ENCODE measurements at places on chromosomes 5 and 9.

GRCh38 chr9:136977223-136977622, at the start of gene PTGDS:
Gene PTGDS (plus strand): TSS chr9:136977504. CDS start chr9:136977579, 75 bp downstream.
- DNase-seq: no peak

GRCh38 chr5:178304016-178304415, 71.4 kb upstream of the PHYKPL start:
- DNase-seq: no peak

DNA sequence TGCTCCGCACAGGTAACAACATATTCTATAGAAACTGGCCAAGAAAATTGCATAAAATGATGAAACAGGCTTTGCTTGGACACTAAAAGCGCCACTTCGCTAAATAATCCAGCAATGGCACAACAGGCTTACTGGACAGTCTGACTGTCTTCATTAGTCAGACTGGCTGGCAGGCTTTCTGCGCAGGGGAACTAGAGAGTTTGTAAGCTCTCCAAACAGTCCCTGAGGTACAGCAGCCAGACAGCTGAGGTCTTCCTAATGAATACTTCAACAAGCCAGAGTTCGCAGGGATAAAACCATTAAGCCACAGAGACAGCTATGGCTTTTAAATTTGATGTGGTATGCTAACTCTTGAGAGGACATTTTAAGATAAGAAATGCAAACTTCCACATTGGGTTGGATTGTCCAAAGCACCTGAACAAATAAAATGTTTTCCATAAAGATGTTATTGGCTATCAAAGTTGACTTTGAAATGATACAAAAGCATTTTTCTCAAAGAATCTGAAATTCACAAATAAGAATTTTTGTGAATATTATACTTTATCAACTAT, 20.7 kb downstream of the PLK2 start:
- no peak for DNase-seq

- DNase-seq: no peak
Measured at GRCh38 chr5:98785244-98785643, 11.8 kb downstream of the RGMB start.

GRCh38 chr5:60522292-60522905, 177.6 kb downstream of the DEPDC1B start:
- DNase-seq: peak; percentile 9

GRCh38 chr9:24614070-24614469, 68.4 kb upstream of the IZUMO3 start:
- DNase-seq: no peak

GRCh38 chr9:27870404-27870803, 297.1 kb upstream of the C9orf72 start:
- DNase-seq: no peak

DNA sequence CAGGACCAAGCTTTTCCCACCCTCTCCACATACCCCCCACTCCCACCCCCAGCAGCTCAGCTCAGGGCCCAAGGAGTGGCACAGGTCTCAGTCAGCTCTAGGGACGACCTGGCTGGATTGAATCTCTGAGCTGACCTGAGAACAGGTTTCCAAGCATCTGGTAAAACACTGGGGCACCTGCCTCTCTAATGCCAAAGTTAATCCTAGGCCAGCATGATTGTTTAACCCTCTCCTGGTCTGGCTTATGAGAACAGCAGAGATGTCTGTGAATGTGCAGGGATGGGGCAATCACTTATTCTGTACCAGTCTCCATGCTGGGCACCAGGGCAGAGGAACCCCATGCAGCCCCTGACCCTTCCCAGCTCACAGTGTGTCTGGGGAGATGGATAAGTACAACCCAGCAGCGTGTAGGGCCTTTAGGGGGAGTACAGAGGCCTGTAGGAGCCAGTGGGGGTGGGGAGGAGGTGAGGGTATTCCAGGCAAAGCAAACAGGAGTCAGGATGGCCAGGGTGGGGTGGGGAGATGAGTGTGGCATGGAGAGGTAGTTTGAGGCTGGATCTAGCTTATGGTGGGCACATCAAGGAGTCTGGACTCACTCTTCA, 678 bp upstream of the KIF12 start:
- DNase-seq: no peak

DNA sequence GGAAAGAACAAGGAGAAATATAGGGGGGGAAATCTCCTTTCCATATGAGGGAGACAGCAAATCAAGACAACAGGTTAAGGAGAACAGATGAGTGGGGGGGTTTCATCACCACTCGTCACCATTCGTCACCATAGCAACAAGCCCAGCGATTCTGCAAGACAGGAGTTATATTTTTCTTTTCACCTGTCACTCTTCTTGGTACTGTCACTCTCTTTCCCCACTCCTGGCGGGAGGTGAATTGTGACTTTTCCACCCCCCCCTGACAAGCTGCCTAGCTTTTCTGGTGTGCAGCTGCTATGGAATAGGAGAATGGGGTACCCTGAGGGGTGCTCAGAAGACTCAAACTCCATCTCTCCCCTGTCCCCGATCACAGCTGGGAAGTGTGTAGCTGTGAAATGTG, 239.9 kb downstream of the FAM114A2 start:
- no peak for DNase-seq

- DNase-seq: no peak
Measured at GRCh38 chr9:82996941-82997340, 66.0 kb downstream of the RASEF start.

- no peak for DNase-seq
Measured at GRCh38 chr5:52392321-52392720, 395.4 kb upstream of the ITGA1 start.

DNA sequence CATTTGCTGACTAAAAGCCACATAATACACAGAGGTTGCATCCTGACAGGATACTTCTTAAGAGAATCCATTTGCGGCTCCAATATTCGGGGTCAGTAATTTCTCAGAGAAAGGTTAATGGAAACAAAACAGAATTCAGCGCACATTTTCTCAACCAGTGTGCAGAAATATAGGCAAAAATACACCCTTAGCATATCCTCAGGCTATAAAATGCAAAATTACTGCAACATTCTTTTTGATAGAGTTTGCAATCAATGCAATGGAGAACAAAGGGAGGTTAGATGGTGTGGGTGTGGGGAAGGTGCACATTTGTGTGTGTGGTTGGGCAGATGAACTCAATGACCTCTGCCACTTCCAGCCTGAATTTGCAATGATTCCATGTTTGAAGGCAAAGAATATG, 35.4 kb upstream of the ACO1 start:
- no peak for DNase-seq

- no peak for DNase-seq
Measured at GRCh38 chr9:96459268-96460007, 9.5 kb downstream of the HABP4 start.

GRCh38 chr9:86557918-86558317, 203.7 kb upstream of the TUT7 start:
- no peak for DNase-seq

DNA sequence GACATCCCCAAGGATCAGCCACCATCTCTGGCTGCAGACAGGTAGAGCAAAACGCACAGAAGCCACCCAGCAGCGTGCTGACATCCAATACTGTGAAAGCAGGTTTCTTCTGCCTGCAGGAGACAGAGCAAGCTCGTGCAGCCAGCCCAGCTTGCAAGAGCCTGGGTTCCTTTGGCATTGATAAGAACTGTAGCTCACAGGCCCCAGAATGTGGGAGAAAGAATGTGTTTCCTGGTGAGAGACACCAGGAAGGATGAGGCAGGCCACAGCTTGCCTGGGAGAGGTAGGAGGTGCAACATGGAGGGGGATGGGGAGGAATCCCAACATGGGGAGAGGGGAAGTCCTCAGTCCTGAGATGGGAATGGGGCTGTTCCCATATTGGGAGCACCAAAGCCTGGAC, 34.0 kb upstream of the ARAP3 start:
- no peak for DNase-seq

- DNase-seq: no peak
Measured at GRCh38 chr9:98804083-98804482, 3.4 kb upstream of the GALNT12 start.

GRCh38 chr9:90870621-90871326, 69.2 kb downstream of the SYK start:
- peak; percentile 47 for DNase-seq

DNA sequence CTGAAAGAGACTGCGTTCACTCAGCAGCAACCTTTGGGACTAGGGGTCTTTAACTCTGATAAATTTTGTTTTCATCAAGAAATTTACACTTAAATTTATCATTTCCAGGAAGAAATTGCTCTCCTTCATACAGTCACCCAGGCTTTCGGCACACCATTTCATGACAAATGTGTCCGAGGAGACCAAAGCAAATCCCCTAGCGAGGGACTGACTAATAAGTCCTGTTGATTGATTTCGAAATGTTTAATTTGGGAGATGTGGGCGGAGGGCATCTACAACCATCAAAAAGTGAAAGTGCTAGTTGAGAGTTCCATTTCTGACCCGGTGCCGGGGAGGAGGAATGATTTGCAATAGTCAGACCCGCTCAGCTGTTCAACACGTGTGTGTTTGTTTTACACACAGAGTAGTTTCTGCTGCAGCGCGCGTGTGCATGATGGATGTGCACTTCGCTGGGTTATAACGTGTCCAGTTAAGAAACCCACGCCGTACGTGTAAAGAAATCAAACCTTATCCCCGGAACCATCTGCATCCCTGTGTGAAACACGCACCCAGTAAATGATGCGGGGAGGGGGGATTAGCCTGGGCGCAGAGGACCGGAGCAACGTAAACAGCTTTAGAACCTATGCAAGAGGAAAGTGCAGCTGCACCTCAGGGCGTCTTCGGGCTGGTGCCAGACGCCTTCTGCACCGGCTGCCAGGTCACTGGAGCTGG, 845 bp upstream of the NR4A3 start:
- DNase-seq: peak; percentile 82

DNA sequence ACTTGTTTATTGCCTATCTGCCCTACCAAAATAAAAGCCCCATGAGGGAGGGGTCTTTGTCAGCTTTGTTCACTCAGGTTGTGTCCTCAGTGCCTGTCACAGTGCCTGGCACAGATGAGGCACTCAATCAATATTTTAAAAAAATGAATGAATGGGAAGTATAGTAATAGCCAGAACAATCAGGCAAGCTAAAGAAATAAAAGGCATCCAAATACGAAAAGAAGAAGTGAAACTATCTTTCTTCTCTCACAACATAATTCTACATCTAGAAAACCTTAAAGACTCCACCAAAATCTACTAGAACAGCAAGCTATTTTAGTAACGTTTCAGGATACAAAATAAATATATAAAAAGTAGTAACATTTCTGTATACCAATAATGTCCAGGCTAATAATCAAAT, 37.8 kb upstream of the C5orf63 start:
- DNase-seq: no peak

DNA sequence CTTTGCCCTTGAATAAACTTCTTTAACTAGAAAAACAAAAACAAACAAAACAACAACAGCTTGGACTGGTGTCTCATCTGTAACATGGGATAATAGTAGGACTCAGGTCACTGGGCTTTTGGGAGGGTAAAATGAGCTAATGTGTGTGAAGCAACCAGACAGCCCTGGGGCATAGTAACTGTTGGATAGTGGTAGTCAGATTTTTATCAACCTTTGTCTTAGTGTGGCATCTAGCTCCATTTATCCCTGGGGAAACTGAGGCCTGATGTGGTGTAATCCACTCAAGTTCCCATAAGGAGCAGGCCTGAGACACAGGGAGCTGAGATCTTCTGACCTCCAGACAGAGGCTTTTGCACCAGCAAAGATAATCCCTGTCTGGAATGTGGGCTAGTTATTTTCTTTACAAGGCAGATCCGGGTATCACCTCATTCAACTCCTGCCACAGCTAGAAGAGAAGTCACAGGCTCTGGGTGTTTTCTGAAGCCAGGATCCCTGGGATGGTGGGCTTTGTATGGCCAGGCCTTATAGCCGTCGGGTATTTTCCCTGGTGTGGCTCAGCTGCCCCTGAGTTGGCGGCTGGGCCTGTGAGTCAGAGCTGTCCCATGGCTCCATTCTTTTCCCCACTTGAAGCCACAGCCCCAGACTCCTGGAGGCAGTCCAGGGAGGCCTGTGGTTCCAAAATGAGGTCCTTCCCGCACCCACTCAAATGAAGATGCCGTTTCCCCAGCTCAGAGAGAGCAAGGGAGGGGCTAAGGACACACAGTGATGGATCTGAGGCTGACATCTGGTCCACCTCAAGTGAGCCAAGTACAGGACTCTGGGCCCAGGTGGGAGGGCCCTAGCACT, 26.1 kb upstream of the CSF1R start:
- DNase-seq: no peak

DNA sequence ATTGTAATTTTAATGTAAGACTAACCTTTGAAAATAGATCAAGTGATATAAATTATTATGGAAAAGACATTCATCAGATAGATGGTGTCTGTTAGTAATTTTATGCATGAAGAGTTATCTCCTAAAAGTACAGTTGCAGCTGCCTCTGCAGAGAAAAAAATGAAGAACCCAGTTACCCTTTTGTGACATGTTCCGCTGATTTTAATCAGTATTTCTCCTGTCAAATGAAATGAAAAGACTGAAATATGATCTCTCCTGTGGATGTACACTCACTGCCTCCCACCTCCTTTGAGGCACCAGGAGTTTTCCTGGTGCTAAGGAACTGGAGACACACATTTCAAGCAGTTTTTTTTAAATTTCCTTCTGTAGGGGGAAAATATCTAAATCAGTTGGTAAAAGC, 277.4 kb downstream of the KIF4B start:
- no peak for DNase-seq

DNA sequence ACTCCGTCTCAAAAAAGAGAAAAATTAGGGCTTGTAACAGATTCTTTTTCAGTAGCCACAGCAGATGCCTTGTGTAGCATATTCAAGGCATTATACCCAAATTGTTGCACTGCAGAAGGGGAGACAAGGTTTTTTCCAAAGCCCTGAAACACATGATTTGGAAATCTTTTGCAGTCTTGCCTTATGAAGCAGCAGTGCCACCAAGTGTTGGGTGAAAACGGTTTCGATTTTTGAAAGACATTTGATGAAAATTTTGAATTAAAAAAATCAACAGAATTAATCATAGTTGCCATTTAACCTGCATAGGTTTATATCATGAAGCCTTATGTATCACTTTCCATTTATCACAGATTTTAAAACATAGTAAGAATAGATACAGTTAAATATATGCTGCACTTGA, 479.5 kb downstream of the TAF11L14 start:
- no peak for DNase-seq

DNA sequence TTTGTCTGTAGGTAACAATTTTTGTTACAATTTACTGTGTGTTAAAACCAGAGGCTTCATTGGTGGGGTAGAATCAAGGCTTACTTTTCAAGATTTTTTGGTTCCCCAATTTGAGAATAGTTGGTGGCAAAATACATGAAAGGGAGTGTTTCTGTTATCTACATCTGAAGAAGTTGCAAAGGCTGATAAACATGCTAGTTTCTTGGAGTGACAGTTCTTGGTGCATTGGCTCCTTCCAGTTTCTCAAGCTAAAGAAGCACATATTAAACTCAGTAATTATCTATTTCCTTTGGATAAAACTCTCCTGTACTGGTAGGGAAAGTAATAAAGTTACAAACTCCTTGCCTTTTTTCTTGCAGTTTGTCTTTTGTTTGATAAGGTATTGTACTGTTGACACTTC, 5.9 kb downstream of the MACIR start:
- DNase-seq: no peak

DNA sequence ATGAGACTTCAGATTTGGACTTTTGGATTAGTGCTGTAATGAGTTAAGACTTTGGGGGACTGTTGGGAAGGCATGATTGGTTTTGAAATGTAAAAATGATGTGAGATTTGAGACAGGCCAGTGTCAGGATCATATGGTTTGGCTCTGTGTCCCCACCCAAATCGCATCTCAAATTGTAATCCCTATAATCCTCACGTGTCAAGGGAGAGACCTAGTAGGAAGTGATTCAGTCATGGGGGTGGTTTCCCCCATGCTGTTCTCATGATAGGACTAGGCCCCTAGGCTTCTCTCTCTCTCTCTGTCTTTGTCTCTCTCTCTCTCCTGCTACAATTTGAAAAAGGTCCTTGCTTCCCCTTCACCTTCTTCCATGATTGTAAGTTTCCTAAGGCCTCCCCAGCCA, 473.3 kb upstream of the CD180 start:
- DNase-seq: no peak

GRCh38 chr9:111630182-111630963, 761 bp upstream of the DNAJC25 start:
- DNase-seq: no peak

All from activated CD4-positive, alpha-beta T cell treated with anti-CD3 and anti-CD28 coated beads, Interleukin-10, Interleukin-2, amounts not matched to agents 100 ng/mL and 50 ng/mL, durations not matched to agents 16 hours and 8 hours (primary cell).